ENCODE measurements at places on chromosomes 5 and 9.
A peak's percentile ranks its signal among the peaks of the same experiment; 100 is the strongest.

- no peak for DNase-seq
These were observed 24.1 kb upstream of the TRAF1 start for GRCh38 chr9:120950421-120951388.

DNA sequence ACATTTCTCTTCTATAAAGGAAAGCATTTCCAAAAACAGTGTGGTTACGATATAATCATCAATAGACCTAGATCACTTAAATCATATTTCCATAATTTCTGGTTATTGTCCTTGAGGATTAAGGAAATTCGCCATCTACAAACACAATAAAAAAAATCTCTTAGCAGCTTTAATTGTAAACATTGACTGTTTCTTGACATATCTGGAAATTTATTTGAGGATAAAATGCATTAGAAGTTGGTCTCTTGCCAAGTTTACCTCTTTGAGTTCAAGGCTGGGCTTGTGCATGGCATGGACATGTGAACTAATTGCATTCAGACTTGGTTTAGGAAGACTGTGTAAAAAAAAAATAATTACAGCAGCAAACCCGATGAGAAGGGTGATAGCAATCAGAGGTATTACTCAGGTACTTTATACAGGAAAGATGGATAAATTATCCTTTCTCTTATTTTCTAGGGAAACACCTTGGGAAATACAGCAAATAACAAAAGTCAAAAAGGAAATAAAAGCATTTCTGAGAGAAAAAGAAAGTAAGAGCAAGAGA lies 237.9 kb downstream of the SLF1 start:
- DNase-seq, result no peak

- DNase-seq, result no peak
These were observed 55.6 kb downstream of the SPTLC1 start for GRCh38 chr9:92059661-92060060.

GRCh38 chr5:82610686-82611085 lies 332.5 kb upstream of the RPS23 start:
- no peak for DNase-seq

DNA sequence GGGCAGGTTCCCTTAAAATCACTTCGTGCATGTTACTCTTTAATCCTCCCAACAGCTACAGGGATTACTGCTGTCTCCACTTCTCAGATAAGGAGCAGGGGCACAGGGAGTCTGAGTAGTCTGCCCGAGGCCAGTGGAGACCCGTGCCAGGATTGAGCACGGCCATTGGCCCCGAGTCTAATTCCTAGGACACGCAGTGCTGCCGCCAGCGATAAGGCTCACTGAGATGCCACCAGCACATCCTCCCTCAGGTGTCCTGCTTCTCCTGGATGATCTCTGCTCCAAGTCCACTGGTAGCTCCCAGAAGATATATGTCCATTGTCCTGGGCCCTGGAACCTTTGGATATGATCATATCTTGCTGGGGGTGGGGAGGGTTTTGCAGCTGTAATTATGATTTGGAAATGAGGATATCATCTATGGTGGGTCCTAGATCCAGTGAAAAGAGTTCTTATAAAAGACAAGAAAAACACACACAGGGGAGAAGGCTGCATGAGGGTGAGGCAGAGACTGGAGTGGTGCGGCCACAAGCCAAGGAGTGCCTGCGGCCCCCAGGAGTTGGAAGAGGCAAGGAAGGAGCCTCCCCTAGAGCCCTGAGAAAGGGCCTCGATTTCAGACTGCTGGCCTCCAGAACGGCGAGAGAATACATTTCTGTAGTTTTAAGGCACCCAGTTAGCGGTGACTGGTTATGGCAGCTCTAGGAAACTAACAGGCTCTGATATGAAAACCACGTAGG lies 19.4 kb upstream of the MED10 start:
- no peak for DNase-seq

- DNase-seq, result no peak
These were observed 21.6 kb upstream of the FBN2 start for GRCh38 chr5:128559300-128560297.

GRCh38 chr9:99385814-99386279 lies 163.8 kb downstream of the SEC61B start:
- no peak for DNase-seq

DNA sequence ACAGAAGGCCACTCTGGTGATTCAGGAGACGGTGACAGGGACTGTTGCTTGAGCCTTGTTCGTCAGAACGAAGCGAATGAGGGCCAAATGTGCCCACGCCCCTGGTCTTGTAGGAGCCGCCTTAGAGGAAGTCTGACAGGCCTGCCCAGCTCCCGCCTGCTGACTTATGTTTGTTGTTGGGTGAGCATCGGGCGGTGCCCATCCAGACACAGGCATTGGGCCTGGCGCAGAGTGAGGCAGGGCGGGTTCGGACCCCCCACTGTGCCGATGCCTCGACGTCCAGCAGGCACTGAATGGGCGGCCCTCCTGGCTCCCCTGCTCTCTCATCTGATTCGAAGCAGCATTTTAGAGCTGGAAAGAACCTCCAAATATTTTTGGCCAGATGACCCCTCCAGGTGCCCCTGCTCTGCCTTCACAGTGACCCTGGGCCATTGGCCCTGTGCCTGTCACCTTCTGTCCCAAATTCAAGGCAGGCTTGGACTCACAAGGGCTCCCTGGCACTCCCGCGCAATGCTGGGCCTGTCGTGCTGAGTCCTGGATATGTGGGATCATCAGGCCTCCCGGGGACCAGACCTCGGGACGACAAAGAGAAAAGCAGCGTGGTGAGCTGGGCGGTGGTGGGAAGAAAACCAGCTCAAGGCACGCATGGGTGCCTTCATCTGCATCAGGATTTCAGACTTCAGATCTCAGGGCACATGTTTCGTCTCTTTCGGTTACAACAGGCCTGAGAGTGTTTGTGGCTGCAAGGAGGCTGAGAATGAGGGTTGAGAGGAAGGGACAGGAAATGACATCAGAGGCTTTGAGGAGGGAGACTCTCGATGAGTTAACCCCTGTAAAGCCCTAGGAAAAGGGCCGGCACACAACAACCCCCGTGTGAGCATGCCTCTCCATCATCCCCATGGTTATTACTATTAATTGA lies 37.1 kb upstream of the OLFM1 start:
- DNase-seq, result no peak

DNA sequence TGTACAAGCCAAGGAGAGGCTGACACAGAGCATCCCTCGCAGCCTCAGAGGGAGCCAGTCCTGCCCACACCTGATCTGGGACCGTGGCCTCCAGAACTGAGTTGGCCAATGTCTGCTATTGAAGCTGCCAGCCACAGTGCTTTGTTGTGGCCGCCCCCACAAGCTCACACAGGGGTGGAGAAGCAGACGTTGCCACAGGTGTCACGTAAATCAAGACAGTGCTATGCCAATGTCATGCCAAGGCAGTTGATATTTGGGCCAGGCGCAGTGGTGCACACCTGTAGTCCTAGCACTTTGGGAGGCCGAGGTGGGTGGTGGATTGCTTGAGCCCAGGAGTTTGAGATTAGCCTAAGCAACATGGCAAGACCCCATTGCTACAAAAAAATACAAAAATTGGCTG lies 17.3 kb upstream of the TERT start:
- no peak for DNase-seq

DNA sequence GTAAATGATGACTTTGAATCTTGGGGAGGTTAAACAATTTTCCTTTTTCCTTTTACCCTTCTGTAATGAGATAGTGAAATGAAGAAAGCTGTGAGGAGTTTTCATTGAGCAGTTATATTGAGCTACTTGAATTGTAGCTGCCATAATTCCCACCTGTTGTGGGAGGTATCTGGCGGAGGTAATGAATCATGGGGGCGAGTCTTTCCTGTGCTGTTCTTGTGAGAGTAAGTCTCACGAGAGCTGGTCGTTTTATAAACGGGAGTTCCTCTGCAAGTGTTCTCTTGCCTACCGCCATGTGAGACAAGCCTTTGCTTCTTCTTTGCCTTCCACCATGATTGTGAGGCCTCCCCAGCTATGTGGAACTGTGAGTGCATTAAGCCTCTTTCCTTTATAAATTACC lies 258.4 kb downstream of the FER start:
- no peak for DNase-seq

GRCh38 chr5:142527234-142527633 lies 158.7 kb downstream of the FGF1 start:
- no peak for DNase-seq

GRCh38 chr5:120207129-120207528 lies 257.0 kb upstream of the PRR16 start:
- no peak for DNase-seq

DNA sequence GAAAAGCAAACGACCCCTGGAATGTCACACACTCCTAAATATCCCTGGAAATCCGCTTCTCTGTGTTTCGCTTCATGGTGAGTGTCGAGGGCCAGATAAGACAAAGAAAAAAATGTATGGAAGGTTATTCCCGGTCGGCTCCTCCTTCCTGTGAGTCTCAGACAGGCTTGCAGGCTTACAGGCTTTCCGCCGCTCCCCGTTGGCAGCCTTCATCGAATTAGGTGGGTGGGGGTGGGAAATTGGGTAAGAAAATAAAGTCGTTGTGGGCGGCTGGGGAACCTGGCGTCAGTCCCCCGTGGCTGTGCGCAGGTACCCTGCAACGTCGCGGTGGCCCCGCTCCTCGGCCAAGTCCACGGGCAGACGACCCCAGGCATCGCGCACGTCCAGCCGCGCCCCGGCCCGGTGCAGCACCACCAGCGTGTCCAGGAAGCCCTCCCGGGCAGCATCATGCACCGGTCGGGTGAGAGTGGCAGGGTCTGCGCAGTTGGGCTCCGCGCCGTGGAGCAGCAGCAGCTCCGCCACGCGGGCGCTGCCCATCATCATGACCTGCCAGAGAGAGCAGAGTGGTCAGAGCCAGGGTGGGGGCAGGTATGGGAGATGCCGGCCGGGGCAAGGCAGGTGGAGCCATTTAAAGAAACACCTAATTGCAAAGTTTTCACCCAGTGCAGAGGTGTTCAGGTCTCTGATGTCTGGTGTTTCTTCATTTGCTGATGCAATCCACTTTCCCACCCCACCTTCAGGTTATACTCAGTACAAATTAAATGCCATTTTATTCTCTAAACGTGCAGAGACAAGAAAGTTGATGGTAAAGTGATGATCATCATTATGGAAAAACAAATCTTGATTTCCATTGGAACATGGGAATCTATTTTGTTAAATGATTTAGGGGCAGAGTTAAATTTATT lies 3.2 kb downstream of the CDKN2B start:
- DNase-seq, result no peak

- no peak for DNase-seq
These were observed 311.1 kb upstream of the CHD1 start for GRCh38 chr5:99239826-99240360.

- no peak for DNase-seq
These were observed 31.7 kb upstream of the NR3C1 start for GRCh38 chr5:143435210-143435657.

DNA sequence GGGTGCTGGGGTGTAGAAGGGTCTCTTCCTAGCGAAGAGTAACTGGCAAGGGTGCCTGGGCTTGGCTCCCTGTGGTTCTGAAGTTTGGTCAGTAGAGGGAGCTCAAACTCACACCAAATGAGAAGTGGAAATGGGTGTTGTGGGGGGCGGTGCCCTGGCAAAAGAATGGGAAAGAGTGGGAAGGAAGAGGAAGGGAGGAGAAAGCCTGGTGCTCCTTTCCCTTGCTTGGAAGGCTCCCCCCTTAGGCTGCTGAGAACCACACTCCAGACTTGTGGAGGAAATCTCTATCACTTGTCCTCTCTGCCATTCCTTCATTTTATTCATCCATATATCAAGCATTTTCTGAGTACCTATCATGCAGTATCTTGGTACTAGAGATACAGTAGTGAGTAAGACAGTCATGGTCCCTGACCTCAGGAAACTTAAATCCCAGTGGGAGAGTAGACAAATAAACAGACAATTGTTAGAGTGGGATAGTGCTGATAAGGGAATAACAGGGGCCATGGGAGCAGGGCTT lies 13.0 kb downstream of the SLC4A9 start:
- DNase-seq, result no peak

DNA sequence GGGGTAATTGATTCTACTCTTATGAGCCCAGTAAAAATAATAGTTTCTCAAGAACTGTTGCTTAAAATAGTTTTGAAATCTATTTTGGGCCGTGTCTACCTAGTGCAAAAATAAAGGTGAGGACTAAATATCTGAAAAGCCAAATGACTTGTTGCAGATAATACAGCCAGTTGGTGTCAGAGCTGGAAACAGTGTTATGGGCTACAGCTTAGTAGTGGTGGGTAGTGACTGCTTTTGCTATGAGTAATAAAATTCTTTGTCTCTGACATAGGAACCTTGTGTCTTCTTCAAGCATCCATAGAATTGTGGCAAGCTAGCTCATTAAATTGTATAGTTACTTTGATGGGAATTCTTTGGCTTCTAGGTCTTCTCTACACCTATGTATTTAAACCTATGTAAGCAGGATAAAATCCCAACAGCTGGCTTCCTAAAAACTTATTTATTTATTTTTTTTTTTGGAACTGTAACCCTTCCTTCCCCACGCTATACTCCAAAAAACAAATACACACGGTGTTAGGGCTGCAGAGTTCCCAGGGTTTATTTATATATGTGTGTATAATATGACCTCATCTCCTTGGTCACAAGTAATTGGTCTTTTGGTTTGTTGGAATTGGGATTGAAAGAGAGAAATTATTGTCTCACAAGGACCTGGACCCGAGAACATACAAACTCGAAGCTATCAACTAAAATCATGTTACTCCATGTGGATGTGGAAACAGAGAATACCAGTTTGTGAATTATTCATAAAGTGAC lies 138.0 kb downstream of the NUDT12 start:
- no peak for DNase-seq

DNA sequence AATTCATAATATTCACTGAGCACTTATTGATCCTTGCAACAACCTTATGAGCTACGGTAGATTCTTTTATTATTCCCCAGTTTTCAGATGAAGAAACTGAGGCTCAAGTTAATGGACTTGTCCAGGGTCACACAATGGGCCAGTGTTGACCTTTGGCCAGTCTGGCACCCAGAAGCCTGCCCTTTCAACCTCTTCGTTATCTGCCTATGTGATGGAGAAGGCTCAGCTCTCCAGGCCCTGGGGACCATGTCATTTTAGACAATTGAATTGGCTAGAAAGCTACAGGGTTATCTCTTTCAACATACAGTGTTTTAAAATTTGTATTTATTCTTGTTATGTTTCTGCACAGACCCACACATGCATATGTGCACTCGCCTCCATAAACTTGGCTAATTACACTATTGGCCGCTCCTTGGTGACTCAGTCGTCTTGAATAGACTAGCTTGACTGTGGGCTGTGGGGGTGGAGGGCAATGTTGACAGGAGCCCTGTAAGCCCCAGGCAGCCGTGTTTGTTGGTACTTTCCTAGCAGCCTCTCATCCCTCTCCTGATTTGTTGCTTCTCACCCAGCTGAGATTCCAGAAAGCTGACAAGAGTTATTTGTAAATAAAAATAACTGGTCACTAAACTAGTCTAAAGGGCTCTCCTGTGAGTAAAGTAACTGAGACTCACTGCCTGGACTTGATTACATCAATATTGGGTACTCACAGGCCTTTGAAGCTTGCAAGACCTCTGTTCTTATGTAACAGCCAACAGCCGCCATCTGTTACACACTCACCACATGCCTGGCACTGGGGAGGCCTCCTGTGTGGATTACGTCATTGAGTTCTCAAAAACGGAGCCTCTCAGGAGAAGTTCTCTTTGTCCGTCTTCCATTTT lies 8.5 kb upstream of the ANGPTL2 start:
- peak; percentile 26 for DNase-seq

DNA sequence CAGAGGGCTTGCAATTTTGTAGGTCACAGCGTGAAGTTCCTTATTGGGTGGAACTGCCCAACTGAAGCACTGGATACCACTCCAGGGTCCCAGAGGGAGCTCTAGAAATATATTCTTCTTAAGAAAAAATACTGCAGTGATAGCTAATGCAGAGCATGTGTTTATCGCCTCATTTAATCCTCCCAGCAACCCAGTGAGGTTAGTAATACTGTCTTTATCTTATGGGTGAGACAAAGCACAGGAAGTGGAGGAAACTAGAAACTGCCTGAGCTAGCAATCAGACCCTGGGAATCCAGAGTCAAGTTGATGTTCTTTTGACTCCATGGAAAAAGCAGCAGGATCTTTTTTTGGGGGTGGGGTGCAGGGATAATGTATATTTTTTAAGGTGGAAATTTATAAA lies 153.3 kb downstream of the PJA2 start:
- no peak for DNase-seq

All from substantia nigra (tissue), 51 donors.